Activated CD4-positive, alpha-beta T cell treated with anti-CD3 and anti-CD28 coated beads, Interleukin-2, Interleukin-4, amounts not matched to agents 100 ng/mL and 50 ng/mL, durations not matched to agents 16 hours and 8 hours (primary cell): ENCODE measurements at places on chromosomes 2 and 18.

DNA sequence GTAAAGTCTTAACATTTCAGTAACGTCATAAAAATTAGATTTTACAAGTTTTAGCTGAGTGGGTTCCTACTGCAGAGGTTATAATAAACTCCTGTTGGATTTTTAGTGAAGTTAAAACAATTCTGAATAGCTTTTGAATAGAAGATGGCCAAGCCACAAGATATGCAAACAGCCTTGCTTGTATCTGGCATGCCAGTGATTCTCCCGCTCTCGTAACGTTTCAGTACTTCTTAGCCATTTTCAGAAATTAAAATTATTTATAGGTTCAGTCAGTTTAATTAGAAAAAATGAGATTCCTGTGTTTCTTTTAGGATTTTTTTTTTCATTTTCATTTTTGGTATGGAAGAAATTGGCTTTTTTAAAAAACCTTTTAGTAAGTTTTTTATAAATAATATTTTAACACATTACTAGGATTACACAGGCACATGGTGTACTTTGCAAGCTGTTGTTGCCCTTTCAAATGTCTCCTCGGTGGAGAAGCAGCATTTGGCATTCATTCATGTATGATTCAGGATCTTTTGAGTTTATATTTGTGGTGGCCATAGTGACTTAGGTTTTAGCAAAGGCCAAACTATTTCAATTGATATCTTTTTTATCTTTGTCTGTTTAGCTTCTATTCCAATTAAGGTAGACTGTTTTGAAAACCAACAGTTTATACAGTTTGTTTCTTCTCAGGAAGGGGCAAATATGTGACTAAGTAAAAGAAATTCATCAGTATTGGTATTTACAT, 30.6 kb upstream of the RND3 start:
- DNase-seq = no peak

DNA sequence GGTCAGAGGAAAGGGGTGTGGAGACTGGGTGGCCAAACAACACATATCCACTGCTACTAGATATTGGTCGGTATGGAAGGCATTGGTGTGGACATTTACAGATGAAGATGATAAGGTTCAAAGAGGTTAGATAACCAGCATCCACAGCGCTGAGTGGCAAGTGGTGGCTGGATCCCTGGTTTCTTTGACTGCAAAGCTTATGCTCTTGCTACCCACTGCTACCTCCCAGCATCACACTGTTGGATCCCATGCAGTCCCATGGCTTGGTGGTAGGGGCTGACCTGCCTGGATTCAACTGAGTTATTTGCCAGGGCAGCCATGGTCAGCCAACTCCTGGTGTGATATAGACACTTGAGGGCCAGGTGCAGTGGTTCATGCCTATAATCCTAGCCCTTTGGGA, 53.6 kb downstream of the DDX1 start:
- no peak for DNase-seq

- no peak for DNase-seq
Measured at GRCh38 chr2:74550231-74550630, 3.5 kb downstream of the LOXL3 start.

- no peak for DNase-seq
Measured at GRCh38 chr2:82781176-82781915, 1677.7 kb downstream of the SUCLG1 start.

DNA sequence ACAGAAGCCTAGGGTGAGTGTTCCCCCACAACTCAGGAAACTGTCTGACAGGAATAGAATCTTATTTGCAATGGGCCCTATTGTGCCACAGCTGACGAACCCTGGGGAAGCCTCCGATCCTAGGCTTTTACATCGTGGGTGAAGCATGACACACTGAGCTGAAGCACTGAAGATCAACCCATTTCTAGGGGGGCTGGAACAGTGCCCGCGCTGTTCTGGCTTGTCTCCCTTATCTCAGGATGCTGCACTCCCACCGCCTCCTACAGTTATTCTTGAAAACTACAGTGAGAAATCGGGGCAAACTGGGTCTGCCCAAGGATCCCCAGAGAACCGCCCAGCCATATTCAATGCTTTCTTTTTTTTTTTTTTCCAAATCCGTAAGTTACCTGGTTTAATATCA, 41.1 kb downstream of the NETO1 start:
- no peak for DNase-seq

DNA sequence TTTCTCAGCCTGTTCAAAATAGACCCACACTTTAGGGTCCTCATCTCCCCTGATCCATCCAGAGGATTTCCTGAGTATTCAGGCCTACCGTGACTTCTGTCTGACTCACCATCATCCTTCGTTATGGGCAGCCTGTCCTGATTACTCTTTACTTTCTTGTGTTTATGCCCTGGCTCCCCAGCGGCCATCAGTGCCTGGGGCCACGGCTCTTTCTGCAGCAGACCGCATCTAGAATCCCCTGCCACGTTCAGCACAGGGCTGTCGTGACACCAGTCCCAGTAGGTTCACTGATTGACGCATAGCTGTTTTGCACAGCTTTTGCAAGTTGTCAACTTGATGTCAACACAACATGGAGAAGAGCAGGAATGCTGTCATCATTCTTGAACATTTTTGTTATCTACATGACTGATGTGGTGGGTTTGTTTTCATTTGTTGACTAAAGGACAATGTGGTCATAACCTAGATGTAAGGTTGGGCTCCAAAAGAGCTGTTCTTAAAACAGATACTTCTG, 225.6 kb downstream of the HAUS1 start:
- no peak for DNase-seq

GRCh38 chr18:26089293-26090129, 902 bp downstream of the SS18 start:
- DNase-seq = peak; percentile 18

DNA sequence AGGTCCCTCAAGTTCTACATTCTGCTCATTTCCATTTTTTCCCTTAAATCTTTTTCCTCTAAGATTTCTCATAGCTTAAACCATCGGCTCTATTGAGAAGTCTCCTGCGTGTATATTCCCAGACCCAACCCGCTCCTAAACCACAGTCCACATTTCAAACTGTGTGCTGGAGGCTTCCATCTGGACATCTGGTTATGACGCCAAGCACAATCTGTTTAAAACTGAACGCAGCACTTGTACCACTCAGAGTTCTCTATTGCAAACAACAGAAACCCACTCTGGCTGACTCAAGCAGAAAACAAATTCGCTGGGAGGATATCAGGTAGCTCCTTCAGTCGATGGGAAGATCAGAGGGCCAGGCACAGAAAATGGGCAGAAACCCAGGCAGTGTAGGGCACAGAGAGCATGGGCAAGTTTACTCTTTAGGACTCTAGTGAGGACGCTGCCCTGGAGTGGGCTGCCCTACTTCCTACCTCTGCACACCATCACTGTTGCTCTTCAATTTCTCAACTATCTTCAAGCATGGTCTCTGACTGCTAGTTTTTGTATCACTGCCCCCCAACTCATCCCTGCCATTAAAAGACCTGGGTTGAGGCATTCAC, 5.6 kb upstream of the EML4 start:
- no peak for DNase-seq

GRCh38 chr18:9065864-9066263, 36.6 kb upstream of the NDUFV2 start:
- no peak for DNase-seq

DNA sequence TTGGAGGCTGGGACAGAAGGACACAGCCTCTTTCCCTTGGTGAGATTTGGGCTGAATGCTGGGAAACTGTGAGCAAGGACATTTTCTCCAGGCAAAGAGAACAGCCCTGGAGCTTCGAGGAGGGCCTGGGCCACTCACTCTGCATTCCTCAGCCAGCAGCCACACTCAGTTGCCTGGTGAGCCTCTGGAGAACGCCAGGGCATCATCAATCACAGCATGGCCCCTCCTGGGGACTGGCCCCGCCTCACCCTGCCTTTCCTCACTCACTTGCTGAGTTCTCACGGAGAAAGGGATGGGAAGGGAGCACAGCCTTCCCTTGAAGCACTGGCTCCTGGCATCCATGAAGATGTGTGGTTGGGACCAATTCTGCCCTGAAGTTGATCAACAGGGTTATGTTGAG, 55.0 kb downstream of the APOB start:
- DNase-seq = no peak

GRCh38 chr2:38497670-38498037, 105.1 kb downstream of the HNRNPLL start:
- DNase-seq = no peak

DNA sequence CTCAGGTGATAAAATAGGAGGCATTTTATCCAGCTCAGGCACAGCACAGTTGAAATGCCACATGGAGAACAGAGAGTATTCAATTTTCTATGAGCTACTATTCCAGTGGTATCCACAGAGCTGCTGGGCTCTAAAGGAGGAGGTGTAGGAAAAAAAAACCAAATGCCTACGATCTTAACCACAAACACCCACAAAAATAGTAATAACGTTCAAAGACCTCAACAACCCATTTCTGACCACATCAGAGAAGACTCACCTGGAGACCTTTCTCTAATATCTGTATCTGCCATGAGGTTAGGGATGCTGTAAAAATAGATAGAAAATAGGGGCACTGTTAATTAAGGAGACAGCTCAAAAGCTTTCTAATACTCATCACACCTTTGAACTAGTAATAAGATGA, 294.6 kb upstream of the PARD3B start:
- no peak for DNase-seq

DNA sequence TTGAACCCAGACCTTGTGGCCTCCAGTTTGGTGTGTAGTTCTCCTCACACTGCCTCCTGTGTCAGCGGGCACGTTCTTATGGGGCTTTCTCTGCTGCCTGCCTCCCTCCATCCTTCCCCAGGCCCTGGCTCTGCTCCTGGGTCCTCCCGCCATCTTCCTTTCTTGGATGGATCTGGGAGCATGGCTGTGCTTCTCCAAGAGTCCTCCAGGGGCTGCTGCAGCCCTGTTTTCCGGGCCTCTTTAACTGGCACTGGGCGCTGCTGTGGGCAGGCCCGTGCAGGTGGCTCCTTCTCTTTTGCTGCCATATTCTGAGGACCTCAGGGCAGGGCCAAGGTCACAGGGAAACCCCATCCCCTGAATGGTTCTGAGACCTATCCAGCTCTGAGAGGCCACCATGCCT, 17.8 kb downstream of the THNSL2 start:
- no peak for DNase-seq

- DNase-seq = peak; percentile 39
Measured at GRCh38 chr2:85291425-85292023, 36.3 kb downstream of the TGOLN2 start.

DNA sequence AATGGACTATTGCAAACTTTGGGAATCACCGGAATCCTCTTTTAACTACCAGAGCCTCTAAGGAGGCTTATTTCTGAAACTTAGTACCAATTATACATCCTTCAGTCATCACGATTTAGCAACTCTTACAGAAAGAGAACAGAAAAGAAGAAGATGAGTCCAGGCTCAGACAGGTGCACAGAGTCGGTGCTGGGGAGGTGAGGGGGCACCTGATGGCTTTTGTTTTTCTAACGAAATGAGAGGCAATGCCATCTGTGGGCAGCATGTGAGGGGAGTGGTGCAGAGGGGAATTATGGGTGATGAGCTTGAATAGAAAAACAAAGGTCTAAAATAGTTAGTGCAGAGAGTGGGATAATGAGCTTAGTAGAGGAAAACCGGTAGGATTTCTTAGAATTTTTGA, 522.6 kb downstream of the CMPK2 start:
- no peak for DNase-seq

DNA sequence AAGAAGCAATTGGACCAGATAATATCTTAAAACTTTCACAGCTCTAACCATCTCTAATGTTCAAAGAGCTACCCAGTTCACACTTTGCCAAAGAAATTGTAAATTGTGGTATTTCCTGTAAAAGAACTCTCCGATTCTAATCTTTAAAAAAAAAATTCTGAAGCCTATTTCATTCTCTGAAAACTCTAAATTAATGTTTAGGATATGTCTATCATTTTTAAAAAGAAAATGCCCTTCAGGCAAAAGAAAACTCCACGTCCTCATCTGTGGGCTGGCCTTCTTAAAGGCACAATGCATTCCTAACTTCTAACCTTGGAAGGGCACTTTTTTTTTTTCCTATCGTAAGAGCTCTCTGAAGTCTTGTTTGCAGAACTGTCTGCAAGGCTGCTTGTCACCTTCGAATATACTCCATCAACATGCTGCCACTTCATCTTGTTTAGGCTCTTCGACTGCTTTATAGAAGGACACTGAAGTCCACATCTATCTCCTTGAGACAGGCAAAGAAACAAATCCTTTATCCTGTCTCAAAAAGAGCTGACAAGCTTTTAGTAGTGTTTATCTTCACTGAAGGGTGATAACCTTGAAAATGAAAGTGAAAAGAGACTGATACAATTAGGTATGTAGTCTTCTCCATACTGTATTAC, 124.3 kb upstream of the SLC39A10 start:
- peak; percentile 44 for DNase-seq

GRCh38 chr18:50172367-50172766, 22.6 kb downstream of the MYO5B start:
- no peak for DNase-seq

- DNase-seq = no peak
Measured at GRCh38 chr18:8938817-8939216, 163.7 kb upstream of the NDUFV2 start.

- DNase-seq = no peak
Measured at GRCh38 chr2:198930170-198930569, 527.6 kb downstream of the SATB2 start.

GRCh38 chr2:149143734-149144133, 105.2 kb downstream of the LYPD6B start:
- DNase-seq = no peak
